Erythroblast (primary cell): ENCODE measurements at places on chromosomes 16 and 17.
A peak's percentile ranks its signal among the peaks of the same experiment; 100 is the strongest.

DNA sequence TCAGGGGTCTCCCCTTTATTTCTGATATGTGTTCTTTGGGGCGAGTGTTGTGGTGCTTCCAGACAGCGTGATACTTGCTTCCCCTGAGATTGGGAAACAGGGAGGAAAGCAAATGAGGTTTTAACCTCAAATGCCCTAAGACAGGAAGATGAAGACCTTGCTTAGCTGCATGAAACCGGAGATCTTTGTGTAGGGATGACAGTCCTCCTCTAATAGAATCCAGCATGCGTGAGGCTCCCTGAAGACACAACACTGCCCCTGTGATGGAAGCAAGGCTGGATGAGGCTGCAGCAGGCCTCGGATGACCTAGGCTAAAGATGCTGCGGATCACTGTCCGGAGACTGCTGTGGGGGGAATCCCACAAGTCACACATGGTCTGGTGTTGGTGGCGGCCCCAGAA lies 491.0 kb downstream of the CDH13 start:
- DNase-seq = no peak

DNA sequence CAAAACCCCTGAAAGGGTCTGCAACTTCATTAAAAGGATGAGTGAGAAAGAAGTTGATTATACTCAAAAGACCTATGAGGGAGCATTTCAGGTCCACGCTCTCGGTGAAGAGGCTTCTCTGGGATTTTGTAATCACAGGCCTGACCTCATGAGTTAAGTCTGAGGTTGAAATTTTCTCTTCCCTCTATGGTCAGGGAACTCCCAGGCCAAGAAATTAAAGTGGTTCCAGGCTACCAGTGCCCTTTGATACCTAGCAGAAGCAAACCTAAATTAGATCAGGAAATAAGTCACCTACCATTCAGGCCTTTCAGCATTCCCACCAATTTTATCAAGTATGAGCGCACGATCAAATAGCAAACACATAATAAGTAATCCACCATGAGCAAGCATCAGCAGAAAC lies 27.9 kb downstream of the MBTD1 start:
- no peak for DNase-seq

GRCh38 chr16:55035956-55036355 lies 105.3 kb downstream of the IRX5 start:
- DNase-seq = no peak

DNA sequence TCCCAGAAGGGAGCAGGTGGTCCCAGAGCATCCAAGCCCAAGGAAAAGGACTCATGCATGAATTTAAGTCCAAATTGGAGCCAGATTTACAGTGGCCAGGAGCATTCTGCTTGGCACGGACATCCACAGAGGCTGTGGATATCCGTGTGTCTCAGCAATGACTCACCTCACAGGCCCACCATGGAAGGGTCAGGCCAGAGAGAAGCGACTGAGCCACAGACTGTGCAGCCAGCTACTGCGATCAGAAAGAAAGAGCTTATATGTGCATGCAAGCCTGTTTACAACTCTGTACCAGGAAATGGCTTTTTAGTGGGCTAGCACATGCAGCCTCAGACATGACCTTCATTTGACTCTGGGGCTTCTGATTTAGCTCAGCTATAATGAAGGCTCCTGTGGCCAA lies 231.0 kb downstream of the C16orf95 start:
- DNase-seq = no peak

DNA sequence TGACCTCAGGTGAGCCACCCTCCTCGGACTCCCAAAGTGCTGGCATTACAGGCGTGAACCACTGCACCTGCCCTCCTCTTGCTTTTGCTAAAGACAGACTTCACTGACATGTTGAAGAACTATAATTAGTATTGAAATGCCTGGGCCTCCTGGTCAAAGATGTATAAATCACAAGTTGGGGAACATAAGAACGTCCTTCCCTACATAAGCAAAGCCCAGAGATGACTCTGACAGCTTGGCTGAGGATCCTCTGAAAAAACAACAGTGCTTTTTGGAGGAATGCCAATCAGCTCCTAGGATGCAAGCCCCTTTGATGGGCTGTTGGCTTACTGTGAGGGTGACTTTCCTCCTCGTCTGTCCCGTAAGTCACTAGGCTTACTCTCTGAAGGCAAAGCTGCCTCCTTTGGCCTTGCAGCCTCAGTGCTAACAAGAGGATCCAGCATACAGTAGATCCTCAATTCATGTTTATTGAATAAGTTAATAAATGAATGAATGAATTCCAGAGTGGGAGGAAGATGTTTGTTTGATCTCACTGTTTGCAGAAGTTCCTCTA lies 6.3 kb downstream of the APOH start:
- DNase-seq = no peak

DNA sequence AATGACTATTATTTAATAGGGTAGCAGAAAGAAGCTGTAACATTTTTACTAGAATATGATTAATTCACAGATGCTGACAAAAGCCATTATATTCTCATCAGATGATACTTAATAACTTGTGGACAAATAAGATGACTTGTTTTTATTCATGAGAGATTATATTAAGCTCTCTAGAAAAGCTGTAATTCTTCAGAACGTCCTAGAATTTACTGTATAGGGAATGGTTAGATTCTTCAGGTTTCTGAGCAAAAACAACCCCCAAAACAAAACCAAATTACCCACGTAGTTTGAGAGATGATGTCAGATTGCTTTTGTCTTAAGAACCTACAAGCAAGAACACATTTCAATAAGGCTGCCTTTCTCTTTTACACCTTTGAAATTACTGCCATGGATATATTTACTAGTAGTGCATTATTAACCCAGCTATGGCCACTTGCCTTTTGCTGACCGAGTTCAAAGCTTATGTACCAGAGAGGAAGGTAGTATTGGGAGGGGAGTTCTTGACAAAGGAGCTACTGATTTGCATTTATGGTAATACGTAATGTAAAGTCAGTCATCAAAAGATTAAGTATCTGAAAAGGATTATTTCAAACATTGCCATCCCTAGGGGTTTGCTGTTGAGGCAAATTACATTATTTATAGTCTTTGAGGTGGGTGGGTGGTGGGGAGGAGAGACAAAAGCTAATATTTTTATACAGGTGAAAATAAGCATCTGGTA lies 51.7 kb downstream of the NLK start:
- DNase-seq = no peak

DNA sequence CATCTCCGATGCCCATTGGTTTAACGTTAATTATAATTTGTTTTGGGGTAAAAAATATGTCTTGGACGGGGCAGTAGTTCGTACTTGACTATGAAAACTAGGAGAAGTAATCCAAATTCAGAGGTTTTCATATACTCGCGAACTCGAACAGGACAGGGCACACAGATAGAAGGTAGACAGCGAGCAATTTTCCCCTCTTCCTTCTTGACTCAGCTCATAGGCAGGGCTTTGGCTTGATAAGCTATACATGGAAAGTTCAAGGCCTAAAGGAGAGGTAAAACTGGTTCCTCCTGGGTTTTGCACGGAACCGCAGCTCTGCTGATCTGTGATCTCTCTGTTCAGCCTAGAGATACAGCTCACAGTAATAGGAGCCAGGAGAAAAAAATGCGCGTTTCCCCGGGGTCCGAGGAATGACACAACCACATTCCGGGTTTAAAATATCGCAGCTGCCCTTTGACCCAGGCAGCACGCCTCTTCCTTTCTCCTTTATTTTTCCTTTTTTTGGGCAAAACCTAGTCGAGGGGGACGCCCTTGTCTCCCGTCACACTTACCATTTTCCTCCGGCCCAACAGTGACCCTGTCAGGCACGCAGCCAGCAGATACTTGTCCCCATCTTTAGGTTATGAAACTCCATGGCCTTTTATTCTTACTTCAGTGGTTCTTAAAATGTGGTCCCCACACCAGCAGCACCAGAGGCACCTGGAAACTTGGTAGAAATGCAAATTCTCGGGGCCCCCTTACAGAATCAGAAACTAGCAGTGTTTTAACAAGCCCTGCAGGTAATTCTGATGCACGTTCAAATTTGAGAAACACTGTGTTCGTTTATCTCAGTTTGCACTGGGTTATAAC lies 1.7 kb upstream of the LASP1 start:
- peak; percentile 66 for DNase-seq
